ENCODE measurements at places on chromosomes 12 and 14.
A peak's percentile ranks its signal among the peaks of the same experiment; 100 is the strongest.

- DNase-seq: no peak
These were observed 41.7 kb downstream of the BICD1 start for GRCh38 chr12:32148372-32148771.

- no peak for DNase-seq
These were observed 215.8 kb downstream of the PHLDA1 start for GRCh38 chr12:75815756-75816155.

- DNase-seq: no peak
These were observed 186.6 kb upstream of the OTX2 start for GRCh38 chr14:56996721-56997399.

GRCh38 chr12:38691164-38691563, 214.2 kb downstream of the CPNE8 start:
- no peak for DNase-seq

- no peak for DNase-seq
These were observed 215.3 kb downstream of the SEC23A start for GRCh38 chr14:38887696-38888095.

DNA sequence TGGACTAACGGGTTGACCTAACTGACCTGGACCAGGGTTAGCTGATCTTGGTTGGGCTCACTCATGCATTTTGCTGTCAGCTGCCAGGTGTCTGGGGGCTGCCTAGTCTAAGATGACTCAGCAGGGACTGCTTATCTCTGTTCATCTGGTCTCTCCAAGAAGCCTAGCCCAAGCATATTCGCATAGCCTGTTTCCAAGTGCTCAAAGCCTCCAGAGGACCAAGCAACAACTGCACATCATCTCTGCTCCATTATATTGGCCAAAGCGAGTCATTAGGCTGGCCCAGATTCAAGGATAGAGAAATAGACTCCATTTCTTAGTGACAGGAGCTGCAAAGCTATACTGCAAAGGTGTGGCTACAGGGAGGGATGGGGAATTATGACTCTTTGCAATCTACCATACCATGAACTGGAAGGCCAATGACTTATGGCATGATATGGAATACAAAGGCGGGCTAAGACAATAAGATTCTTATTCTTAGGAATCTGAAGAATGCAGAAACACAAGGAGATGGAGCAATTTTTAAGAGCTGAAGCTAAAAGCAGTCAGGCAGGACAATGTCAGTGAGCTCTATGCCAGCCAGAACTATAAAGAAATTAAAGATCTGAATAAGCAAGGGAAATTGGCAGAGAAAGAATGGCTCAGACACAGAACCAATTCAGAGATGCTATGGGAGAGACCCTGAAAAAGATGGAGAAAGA, 194.6 kb upstream of the FSCB start:
- DNase-seq: no peak

- DNase-seq: no peak
These were observed 6.3 kb downstream of the LTBR start for GRCh38 chr12:6390084-6390799.

GRCh38 chr12:53090554-53090953, 6.9 kb upstream of the IGFBP6 start:
- no peak for DNase-seq

- DNase-seq: no peak
These were observed 4.2 kb downstream of the DENND5B start for GRCh38 chr12:31586728-31587127.

- no peak for DNase-seq
These were observed 186.8 kb upstream of the PARP11 start for GRCh38 chr12:4059898-4060568.

- no peak for DNase-seq
These were observed 111.7 kb downstream of the SLC8A3 start for GRCh38 chr14:70077005-70077404.

DNA sequence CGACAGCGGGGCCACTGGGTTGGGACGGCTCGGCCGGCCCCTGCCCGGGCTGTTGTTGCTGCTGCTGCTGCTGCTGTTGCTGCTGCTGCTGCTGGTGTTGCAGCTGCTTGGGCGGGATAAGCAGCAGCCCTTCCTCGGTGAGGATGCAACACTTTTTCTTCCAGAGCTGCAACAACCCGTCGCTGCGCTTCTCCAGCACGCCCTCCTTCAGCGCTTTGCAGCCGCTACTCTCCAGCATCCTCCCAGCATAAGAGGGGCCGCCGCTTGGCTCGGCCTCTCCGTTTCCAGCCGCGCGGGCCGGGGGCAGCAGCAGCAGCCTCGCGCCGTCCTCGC, 529 bp downstream of the PHLDA1 start:
- DNase-seq: no peak

DNA sequence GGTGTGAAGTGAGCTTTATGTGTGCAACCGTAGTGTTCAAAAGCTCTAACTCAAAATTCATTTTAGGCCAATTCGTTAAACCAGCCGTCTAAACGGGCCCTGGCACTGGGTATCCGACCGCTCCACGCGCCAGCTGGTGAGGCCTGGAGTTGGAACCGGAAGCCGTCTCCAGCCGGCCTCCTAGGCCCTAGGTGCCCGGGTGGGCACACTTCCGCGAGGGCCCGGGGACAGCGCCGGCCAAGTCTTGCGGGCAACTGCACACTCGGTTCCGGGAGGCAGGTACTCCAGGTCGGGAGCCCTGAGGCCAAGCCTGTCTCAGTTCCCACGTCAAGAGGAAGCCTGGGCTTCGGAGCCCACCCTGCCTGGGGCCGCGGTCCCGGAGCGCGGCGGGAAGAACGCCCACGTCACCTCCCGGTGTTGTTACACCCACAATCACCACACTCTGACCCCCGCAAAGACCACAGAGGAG, 16.2 kb downstream of the OTX2 start:
- no peak for DNase-seq

GRCh38 chr14:53946404-53947093, 10.1 kb downstream of the BMP4 start:
- no peak for DNase-seq

DNA sequence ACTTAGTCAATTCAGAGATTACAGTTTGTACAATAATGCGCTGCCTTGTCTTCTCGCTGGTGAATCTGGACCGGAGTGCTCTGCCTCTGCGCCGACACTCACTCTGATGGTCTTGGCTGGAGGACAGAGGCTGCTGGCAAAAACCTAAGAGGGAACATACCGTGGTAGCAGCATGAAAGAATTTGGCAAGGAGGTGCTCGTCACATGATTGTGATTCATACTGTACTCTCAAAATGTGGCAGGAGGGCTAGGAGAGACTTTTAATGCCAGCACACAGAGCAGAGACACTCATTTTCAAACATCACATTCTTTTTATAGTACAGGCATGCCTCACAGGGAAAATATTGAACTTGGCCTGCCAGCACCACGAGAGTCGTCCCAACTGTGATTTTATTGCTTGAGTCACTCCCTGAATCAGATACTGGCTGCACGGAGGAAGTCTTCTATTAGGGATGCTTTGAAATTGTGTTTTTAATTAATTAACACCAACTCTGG, 67.8 kb downstream of the HMGA2 start:
- no peak for DNase-seq

GRCh38 chr14:71206766-71207371, 299.6 kb downstream of the PCNX1 start:
- peak; percentile 56 for DNase-seq

- no peak for DNase-seq
These were observed 102.0 kb upstream of the FOXN3 start for GRCh38 chr14:89519040-89519439.

GRCh38 chr14:45247427-45247826, 5.6 kb downstream of the MIS18BP1 start:
- DNase-seq: no peak

DNA sequence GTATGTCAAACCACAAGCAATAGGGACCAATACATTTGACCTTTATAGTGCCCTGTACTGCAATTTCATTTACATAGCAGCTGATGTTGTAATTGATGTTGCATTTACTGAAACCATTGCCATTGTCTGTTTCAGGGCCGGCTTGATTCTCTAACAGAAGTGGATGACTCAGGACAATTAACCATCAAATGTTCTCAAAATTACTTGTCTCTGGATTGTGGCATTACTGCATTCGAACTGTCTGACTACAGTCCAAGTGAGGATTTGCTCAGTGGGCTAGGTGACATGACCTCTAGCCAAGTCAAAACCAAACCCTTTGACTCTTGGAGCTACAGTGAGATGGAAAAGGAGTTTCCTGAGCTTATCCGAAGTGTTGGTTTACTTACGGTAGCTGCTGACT, 216.0 kb downstream of the AKAP6 start:
- no peak for DNase-seq

DNA sequence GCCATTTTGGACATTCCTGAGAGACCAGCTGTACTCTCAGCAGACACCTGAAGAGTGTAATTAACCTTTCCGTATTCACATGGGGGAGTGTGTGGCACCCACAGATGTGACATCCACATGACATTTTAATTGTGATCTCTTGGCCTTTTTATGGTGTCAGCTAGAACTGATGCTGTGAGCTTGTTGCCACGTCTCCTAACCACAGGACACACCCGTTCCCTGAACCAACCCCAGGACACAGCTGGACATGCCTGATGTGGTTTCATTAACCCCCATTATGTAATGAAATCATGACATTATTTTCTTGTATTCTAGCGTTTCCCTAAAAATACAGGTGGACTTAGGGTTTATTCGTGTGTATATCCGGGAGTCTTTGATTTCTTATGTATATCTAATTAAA, 1036.1 kb downstream of the TMEM121 start:
- no peak for DNase-seq

GRCh38 chr14:59377991-59378601, 87.1 kb downstream of the GPR135 start:
- DNase-seq: no peak

GRCh38 chr12:52691076-52691840, 11.1 kb upstream of the KRT1 start:
- no peak for DNase-seq

DNA sequence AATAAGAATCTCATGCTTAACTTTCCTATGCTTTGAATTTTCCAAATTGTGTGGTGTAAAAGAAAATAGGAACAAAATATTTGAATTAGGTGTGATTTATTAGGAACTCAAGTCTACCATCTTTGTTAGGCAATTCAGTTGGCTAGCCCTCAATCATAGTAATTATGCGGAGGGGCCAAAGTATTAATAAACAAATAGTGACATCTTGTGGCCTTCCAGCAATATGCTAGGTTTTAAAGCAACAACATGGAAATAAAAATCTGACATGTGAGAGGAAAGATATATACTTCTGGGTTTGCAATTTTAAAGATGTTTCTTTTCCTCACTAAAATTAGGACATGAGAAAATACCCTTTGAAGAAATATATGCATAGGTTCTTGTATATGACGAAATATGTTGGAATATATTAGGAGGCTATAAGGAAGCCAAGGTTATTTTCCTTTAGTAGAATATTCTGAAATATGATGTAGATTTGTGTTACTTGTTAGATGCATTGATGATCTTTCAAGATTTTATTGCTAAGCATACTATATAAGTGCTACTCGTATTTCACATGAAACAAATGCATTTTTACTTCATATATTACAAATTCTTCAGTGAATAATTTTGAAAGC, 200.4 kb downstream of the PTPRO start:
- DNase-seq: no peak

DNA sequence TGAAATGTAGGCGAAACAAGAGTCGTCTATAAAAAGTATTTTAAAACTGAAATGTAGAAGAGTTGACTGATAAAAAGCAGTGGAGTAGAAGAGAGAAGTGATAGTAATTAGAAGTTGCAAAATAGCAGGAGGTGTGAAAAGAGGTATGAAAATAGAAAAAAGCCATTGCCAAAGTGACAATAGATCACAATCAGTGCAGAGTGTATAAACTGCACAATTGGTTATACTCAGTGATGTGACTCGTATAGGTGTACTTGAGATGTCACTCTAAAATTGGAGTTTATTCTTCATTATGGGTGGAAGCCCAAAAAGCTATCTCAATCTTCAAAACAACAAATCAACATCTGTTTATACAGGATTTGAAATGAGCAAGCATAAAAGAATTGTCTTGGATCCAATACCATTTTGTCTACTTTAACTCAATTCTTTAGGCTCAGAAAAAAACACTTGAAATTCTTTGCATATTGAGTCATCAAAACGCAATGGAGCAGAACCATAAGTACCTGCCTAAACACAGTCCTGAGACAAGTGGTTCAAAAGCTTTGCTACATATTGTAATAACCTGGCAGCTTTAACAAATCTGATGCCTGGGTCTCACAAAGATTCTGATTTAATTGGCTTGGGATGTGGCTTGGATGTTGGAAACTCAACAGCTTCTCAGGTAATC, 8.8 kb downstream of the IKBIP start:
- DNase-seq: no peak

- no peak for DNase-seq
These were observed 95.9 kb downstream of the PHLDA1 start for GRCh38 chr12:75935539-75936242.

- DNase-seq: no peak
These were observed 6.4 kb upstream of the ZNF385A start for GRCh38 chr12:54390668-54391551.

GRCh38 chr12:116426391-116427136, 132.6 kb upstream of the MAP1LC3B2 start:
- no peak for DNase-seq

GRCh38 chr12:24864796-24865125, 84.1 kb downstream of the BCAT1 start:
- DNase-seq: no peak

DNA sequence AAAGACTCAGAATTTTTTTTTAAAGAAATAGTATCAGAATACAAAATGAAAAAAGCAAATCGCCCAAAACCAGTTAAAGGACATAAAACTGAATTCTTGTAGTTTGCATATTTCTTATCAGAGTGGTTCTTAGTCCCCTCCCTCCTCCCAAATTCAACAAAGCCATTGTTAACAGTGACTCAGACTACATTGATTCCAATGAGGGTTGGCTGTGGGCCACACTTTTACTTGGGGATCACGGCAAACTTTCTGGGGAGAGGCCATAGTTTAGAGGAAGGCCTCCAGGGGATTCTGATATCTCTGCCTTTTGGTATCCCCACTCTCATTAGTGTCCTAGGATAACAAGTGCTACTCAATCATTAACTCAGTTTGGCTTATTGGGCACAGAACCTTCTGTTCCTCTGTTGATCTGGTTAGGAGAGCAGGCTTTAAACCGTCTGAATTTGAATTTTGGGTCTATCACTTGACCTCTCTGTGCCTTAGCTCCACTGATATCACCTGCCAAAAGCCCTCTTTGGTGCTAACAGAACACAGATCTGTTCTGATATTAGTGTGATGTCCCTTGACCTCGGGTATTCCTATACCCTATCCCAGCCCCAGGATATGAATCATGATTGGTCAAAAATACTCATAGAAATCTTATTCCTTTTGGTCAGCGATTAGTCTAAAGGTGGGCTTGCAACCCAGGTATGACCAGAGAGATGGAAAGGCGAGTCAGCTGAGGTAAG, 45.2 kb upstream of the APPL2 start:
- no peak for DNase-seq
